GOT3 (cell line): ENCODE measurements at places on chromosomes 16 and 17.

DNA sequence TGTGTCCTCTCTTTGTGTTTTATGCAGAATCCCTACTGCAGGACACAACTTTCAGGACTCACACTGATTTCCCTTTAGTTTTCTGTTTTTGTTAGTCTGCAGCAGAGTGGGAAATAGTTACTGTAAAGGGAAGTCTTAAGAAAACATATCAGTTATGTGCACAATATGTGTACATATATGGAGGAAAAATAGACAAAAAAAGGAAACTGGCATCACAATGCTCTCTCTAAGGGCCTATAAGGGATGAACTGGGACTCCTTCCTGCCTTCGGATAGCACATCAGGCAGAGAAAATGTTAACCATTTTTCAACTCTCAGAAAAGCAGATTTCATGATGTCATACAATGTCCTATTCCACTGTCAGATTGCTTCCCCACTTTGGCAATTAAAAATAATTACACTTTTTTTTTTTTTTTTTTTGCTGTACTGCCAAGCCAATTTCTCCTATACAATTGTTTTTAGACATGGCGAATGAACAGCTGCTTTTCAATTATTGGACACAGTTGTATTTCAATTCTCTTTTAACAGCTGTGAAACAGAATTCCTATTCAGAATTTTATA lies 112.5 kb upstream of the KCNJ16 start:
- DNase-seq = no peak

DNA sequence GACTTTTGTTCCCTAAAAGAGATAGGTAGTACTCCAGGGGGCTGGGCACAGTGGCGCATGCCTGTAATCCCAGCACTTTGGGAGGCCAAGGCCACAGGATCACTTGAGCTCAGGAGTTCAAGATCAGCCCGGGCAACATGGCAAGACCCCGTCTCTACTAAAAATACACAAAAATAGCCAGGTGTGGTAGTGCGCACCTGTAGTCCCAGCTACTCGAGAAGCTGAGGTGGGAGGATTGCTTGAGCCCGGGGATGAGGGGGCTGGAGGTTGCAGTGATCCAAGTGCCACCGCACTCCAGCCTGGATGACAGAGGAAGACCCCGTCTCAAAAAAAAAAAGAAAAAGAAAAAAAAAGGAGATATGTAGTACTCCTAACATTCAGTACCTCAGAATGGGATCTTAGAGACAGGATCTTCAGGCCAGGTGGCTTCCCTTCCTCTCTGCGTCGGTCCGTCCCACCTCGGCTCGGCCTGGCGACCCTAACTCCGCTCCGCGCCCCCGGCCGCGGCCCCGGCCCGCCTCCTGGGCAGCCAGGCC lies 89.6 kb downstream of the CDC27 start:
- DNase-seq = no peak

GRCh38 chr17:66645259-66645658 lies 189.7 kb upstream of the CACNG5 start:
- no peak for DNase-seq

- no peak for DNase-seq
Observed at GRCh38 chr17:68533887-68534694, 21.9 kb downstream of the PRKAR1A start.

GRCh38 chr17:2406271-2406902 lies 5.5 kb upstream of the MNT start:
- DNase-seq = no peak
